Smooth muscle cell of the brain vasculature (primary cell): ENCODE measurements at places on chromosomes 1 and 21.

DNA sequence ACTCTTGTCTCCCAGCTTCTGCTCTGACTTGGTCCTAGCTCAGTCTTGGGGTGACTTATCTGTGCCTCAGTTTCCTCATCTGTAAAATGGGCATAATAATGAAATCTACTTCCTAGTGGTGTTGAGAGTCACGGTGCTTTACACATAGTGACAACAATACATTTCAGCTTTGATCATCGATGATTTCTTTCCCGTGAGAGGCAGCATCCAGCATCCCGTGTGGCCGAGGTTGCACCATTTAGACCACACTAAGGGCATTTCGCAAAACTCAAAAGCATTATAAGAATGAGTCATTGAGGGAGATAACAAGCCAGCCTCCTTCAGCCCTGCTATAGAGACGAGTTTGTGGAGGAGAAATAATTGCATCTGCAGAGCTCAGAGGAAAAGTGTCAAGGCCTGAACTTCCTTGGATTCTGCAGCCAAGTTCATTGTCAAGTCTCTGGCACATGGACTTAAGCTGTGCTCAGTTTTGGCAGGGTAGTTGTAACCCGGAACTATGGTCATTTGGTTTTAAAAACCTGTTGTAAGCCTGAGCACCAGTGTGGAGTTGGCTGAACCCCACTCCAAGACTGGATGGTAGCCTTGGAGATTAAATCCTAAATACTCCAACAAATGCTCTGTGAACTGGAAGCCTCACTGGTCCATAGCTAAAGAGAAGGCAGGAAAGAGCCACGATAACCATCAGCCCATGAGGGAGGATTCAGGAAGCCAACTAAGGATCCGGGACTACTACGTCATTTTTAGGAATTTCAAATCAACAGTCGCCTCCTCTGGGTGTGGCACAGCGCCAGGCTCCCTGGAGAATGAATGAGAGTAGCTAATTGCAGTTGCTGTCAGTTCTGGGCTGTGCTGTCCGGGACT, 64.2 kb downstream of the TCP10L start:
- DNase-seq: no peak

GRCh38 chr1:12177999-12178441, 11.2 kb downstream of the TNFRSF1B start:
- DNase-seq: no peak

- DNase-seq: no peak
Observed at GRCh38 chr1:201039876-201040275, 16.4 kb upstream of the KIF21B start.

GRCh38 chr1:94541246-94542087, at the start of gene F3:
F3 (minus strand) TSS chr1:94541759; CDS start chr1:94541636, 123 bp downstream.
- DNase-seq: peak; percentile 80

DNA sequence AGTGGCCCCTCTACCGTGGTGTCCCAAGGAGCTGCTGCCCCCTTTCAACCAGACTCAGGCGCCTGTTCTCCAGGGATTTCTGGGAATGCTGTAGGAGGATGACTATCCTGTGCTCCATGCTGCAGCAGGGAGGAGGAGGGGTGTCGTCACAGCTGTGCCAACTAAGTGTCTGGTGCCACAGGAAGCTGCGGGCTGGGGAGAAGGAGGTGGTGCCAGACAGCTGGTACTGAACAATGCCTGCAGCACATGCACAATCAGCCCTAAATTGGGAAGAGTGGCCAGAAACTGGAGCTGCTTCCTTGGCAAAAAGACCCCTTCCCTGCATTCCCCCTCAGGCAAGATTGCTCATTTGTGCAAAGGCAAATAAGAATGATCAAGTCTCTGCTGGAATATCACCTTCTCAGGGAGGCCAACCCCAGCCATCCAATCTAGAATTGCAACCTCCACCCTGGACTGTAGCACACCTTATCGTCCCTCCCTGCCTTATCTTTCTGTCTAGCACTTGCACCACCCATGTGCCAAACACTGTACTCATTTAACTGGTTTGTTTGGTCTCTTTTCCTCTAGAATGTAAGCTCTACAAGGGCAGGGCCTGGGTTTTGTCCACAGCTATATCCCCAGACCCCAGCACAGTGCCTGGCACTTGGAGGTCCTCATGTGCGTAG, 33.3 kb downstream of the LAMB3 start:
- no peak for DNase-seq

DNA sequence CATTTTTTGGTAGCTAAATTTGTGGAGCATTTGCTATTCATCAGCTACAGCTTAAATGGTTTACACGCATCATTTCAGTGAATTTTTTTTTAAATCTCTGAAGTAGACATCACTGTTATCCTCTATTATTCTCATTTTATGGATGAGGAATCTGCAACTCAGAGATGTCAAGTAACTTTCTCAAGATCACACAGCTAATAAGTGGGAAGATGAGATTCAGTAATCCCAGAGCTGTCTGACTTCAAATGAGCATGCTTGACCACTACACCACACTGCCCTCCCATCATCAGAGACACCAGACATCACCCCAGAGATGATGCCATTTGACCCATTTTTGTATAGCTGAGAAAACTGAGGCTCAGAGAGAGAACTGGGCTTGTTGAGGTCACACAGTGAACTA, 116.4 kb downstream of the RRAGC start:
- DNase-seq: no peak
